ENCODE measurements at places on chromosomes 12 and 14.

- no peak for DNase-seq
Observed at GRCh38 chr12:102756530-102756929, 160.5 kb downstream of the PAH start.

- no peak for DNase-seq
Observed at GRCh38 chr12:76548222-76548837, 11.2 kb downstream of the OSBPL8 start.

- DNase-seq: no peak
Observed at GRCh38 chr12:120075034-120075616, 41.4 kb downstream of the RAB35 start.

- no peak for DNase-seq
Observed at GRCh38 chr12:111014547-111014946, 94.2 kb upstream of the MYL2 start.
